ENCODE measurements at places on chromosomes 13 and 19.

GRCh38 chr19:48419158-48419920 lies 25.9 kb downstream of the GRIN2D start:
- DNase-seq = peak; percentile 74

DNA sequence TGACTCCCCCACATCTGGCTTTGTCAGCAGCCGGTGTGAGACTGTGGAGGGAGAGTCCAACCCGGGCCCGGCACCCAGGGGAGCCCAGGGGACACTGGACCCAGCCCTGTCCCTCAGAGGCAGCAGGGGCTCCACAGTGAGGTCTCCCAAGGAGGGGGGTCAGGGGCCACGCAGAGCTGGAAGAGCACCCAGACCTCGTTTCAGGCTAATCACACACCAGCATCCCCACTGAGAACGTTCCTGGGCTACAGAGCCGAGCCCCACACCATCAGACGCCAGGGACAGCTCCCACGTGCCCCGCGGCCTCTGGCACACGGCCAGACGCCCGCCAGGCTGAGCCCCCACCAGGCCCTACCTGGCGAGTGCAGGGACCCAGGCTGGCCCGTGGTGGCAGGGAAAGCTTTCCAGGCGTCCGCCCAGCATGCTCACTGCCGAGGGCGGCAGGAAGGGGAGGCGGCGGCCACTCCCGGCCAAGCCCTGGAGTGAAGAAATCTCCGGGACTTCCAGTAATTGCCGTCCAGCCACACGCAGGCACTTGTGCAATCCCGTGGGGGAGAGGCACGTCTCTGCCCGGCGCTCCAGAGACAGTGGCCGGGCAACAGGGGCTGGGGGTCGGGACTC lies 19.2 kb downstream of the SBNO2 start:
- DNase-seq = no peak

DNA sequence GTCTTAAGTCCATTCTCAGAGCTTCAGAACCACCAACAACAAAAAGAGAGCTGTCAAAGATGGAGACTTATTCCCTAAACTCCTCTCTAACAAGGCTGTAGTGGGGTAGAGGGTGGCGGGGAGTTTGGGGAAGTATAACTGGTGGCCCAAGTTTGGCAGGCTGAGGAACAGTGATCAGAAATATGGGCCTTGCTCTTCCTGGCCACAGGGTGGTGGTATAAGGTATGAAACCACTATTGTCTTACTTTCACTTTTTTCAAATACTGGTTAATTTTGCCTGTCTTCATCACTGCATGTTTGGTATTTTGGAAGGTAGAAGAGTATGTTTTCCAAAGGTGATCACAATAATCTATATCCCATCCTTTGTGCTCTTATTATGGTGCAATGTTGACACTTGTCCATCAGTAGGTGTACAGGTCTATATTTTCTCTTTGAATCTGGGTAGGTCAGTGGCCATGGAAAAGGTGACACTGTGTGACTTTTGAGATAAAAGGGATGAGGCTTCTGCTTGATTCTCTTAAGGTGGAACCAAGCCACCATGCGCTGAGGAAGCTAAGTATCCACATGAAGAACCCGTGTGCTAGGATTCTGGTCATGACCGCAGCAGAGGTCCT lies 23.2 kb upstream of the GPC5 start:
- DNase-seq = no peak

DNA sequence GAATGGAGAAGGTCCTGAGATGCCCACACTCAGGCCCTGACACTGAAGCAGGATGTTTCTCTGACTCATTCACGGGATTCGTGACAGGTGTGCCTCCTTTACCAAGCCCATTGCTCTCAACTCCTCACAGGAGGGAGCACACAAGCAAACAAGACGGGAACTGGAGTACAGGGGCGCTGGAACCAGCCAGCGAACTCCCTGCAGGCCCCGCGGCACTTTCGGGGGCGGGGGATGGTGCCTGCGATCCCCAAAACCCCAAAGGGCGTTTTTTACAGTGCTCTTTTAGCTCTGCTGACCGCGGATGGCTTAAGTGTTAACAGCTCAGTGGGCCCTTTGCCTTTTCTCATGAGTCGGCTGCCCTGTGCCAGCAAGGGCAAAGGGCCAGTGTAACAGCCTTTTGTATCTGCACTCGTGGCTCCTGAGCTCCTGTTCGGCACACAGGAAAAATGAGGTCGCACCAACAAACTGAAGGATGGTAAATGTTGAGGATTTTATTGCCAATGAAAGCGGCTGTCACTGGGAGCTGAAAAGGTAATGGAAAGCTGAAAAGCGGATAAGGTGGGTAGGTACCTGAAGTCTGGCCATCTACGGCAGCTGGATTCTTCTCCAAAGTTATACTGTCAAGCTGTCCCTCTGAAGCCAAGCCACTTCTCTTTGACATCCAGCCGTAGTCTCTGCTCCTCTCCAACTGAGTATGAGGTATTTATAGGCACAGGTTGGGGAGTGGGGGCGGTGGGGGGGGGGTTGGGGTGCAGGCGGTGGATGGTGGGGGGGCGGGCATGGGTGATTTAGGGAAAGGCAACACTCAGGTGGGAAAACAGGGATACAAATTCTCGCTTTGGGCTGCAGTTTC lies 65.0 kb upstream of the TRPC4 start:
- no peak for DNase-seq

DNA sequence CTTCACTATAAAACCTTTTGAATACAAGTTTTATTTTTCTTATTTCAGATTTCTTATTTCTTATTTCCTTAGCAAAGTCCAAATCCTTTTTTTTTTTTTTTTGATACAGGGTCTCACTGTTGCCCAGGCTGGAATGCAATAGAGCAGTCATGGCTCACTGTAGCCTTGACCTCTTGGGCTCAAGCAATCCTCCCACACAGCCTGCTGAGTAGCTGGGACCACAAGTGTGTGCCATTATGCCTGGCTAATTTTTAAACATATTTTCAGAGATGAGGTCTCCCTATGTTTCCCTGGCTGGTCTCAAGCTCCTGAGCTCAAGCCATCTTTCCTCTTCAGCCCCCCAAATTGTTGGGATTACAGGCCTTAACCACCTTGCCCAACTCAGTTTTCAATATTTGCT lies 334.3 kb downstream of the DLEU7 start:
- no peak for DNase-seq

GRCh38 chr19:47021536-47022139 lies 2.0 kb downstream of the NPAS1 start:
- no peak for DNase-seq

- no peak for DNase-seq
Measured at GRCh38 chr13:40585911-40586471, 80.5 kb downstream of the FOXO1 start.

DNA sequence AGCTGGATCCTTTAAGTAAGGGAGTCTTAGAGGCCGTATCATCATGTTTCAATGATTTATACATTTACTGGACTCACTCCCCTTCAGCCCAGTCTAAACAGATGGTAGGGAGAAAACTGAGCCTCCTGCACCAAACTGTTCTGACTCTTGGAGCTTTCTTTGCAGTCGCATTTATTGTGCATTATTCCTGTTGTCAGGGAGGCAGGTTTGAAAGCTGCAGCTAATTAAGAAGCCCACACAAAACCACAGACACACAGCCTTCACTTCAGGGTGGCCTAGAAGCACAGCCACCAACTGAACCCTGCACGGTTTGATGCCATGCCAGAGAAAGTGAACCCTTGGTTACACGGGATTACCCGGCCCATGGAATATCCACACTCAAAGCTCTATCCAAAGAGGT lies 911.0 kb downstream of the UQCRFS1 start:
- no peak for DNase-seq

DNA sequence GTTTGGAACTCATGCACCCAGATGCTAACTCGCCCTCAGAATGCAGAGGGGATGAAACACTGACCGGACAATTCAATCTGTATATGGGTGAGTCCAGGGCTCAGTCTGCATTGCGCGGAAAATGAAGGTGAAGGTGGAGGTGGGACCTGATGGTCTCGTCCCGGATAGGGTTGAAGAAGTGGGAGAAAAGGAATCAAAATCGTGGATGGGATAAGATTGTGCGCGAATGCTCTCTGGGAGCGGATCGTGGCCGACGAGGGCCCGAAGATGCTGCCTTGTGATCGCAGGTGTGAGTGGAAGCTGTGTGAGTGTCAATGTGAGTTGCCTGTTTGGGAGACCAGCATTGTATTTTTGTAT lies 594 bp upstream of the ZNF850 start:
- DNase-seq = no peak

GRCh38 chr13:110392510-110393240 lies 85.6 kb downstream of the COL4A2 start:
- DNase-seq = no peak

DNA sequence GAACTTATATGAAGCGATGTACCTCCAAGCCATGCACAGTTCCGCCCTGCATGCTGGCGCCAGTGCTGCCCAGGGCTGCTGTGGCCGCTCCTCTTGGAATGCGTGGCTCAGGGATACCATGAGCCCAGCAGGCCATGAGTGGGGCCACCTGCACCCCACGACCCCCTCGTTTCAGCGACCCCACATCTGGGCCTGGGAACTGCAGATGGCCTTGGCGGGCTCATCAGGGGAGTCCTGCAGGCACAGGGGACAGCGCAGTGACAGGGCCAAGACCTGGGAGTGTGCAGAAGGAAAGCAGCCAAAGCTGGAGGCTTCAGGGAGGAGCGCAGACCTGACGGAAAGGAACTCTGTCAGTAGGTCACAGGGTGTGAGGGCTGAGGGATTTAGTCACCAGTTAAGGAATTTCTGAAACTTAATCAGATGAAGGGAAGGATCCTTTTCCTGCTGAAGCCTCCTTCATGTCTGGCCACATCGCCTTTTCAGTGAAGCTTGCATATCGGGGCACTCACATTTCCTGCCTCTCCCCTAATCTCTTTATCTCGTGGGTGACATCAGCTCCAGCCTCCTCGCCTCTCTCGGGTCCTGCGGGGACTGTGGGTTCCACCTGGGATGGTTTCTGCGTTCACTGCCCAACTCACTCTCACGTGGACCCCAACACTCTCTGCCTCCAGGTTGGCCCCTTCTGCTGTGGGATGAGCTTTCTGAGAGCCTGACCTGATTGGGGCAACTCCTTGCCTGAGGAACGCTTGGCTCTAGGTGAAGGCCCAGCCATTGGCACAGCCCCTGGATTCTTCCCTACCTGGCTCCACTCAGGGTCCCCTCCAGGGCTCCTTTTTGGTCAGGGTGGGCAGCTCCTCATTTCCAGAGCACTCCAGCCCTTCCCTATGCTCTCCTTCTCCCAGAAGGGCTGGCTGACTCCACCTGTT lies 123.5 kb downstream of the CRYL1 start:
- DNase-seq = no peak

DNA sequence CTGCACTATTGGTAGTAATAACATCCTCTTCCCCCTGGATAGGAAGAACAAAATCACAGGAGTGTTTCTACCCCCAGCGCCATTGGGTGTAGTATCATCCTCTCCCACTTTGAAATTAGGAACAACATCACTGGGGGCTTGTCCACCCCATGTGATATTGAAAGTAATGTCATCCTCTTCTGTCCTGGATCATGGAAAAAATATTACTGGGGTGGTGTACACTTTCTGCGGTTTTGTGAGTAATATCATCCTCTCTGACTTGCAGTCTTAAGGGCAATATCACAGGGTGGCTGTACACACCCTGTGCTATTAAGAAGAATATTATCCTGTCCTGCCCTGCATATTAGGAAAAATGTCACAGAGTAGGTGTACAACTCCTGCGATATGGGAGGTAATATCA lies 4.9 kb upstream of the RGCC start:
- no peak for DNase-seq

GRCh38 chr13:29707876-29708543 lies 112.5 kb upstream of the SLC7A1 start:
- peak; percentile 11 for DNase-seq

DNA sequence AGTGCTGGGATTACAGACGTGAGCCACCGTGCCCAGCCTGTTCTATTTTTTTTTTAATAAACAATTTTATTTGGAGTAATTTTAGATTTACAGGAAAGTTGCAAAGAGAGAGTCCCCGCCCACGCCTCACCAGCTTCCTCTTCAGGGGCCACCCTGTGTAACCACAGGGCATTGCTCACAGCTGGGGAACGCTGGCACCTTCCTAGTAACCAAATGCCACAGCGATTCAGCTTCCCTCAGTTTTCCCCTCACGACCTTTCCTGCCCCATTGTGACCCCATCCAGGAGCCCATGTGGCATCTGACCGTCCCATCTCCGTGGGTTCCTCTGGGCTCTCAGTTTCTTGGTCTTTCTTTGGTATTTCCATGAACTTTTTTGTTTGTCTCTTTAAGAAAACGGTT lies 83.9 kb downstream of the GNG7 start:
- peak; percentile 78 for DNase-seq

All from stimulated activated CD8-positive, alpha-beta memory T cell treated with anti-CD3 and anti-CD28 coated beads, Interleukin-2, amount 100 ng/mL, for 48 hours (primary cell).